Liver (tissue), 10 donors: ENCODE measurements at places on chromosomes 12 and 14. TPM values are rescaled to one million over a fixed set of nuclear protein-coding genes. Genes with fewer than 3 reads are reported as not detected.

The SIX4 gene
- 0.93 TPM for total RNA-seq

The NAV3 gene
- 1.0 TPM for total RNA-seq

DNA sequence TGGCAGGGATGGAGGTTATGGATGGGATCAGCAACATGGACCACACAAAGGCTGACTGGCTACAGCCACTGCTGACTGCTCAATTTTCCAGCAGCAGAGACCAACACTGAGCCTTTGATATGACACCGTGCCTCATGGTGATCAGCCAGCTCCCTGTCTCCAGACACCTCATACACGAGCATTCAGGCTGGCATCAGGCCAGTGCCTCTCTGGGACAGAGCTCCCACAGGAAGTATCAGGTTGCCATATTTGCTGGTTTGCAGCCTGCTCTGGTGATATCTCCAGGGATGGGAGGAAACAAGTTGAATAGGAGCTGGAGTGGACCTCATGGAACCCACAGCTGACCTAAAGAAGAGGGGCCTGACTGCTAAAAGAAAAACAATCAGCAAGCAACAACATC lies 471.2 kb upstream of the ATXN7L3B start:
- no peak overlapping the region for H3K4me3 ChIP-seq
- no peaks in the 10 kb centered on the region for H3K27me3 ChIP-seq
- no peak overlapping the region for H3K27ac ChIP-seq

DNA sequence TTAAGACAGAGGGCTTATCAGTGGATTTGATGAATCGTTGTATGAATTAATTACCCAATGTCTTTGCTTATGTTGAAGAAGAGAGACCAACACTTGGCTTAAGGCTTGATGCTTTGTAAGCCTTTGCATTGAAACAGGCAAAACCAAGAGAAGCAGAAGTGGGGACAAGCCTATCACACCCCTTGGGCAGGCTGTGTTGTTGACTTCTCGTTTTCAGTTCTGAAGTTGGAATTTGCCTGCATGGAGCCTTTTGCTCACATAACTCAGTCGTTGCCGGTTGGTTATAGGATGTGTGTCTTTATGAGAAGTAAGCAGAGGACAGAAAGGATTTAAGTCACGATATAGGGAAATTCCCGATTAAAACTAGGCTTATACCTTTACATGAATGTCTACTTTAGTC lies 94.7 kb downstream of the CCDC92 start:
- H3K4me1 ChIP-seq = no peaks in the 10 kb centered on the region
- H3K27me3 ChIP-seq = no peaks in the 10 kb centered on the region
- no peak overlapping the region for H3K4me3 ChIP-seq
- no peaks in the 10 kb centered on the region for H3K36me3 ChIP-seq
- no peak for DNase-seq

- DNase-seq = no peak
- H3K27me3 ChIP-seq = no peaks in the 10 kb centered on the region
- H3K27ac ChIP-seq = no peak overlapping the region
- no peaks in the 10 kb centered on the region for H3K36me3 ChIP-seq
- H3K4me3 ChIP-seq = no peak overlapping the region
These were observed 25.5 kb downstream of the NKX2-8 start for GRCh38 chr14:36556811-36557433.
